ENCODE measurements at places on chromosomes 3 and 15. TPM values are rescaled to one million over a fixed set of nuclear protein-coding genes. Genes with fewer than 3 reads are reported as not detected.

DNA sequence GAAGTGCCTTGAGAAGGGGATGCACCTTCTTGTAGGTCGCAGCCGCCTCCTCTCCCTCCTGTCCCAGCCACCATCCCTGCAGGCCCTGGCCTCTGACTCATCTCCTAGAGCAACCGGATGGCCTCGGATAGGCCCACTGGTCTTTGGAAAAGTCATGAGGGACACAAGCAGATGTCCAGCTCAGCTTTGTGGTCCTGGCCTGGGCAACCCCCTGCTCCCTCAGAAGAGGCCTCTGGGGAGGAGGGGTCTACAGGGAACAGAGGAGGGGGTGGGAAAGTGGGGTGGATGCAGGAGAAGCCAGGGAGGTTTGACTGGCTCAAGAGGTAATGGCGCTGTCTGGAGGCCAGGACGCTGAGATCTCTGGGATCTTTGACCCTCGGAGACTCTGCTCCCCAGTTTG, 259.2 kb upstream of the TLE3 start:
- no peaks in the 10 kb centered on the region for H3K4me1 ChIP-seq
- H3K27ac ChIP-seq: no peak overlapping the region
- no peak overlapping the region for H3K4me3 ChIP-seq
- no peak for DNase-seq
- no peaks in the 10 kb centered on the region for H3K36me3 ChIP-seq
- H3K27me3 ChIP-seq: no peaks in the 10 kb centered on the region

Gene TRIM42
- not detected for total RNA-seq

Gene DZIP1L
- 10.3 TPM for total RNA-seq

- DNase-seq: no peak
- no peaks in the 10 kb centered on the region for H3K36me3 ChIP-seq
- no peaks in the 10 kb centered on the region for H3K27me3 ChIP-seq
- no peak overlapping the region for H3K4me3 ChIP-seq
These were observed 24.3 kb downstream of the SUSD5 start for GRCh38 chr3:33194303-33194702.

DNA sequence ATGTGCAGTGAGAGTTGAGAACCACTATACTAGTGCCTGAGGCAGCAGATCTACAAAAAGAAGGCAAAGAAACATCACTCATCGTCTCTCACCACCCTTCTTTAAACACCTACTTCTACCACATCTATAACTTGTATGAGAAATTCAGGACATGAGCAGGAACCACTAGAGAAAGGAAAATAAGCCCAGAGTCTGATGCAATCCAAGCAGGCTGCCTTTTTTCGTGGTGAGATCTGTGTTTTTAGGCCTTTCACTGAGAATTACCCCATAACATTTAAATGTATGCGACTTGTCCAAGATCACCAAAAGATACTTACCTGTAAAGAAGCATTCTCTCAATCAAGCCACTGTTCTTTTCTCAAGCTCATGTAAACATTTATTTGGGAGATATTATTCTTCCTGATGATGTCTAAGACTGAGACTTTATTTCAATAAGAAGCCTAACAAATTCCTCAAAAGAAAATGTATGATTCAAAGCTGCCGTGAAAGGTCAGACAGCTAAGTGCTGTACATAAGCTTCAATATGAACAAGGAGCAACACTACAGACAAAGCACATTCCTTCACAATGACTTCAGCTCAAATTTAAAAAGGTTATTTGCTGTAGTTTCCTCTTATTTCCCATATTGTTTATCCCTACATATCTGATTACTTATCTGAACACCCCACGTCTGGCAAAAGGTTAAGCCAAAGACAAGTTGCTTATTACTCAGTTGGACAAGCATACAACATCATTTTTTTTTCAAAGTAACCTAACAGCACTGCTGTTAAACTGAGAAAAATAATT, 16.5 kb downstream of the SPICE1 start:
- no peaks in the 10 kb centered on the region for H3K36me3 ChIP-seq
- no peak overlapping the region for H3K27ac ChIP-seq
- H3K4me1 ChIP-seq: no peaks in the 10 kb centered on the region

Gene MELTF
- 3.6 TPM for total RNA-seq

Gene CP
- total RNA-seq: 6.1 TPM

Gene KLHL40
- not detected for total RNA-seq

DNA sequence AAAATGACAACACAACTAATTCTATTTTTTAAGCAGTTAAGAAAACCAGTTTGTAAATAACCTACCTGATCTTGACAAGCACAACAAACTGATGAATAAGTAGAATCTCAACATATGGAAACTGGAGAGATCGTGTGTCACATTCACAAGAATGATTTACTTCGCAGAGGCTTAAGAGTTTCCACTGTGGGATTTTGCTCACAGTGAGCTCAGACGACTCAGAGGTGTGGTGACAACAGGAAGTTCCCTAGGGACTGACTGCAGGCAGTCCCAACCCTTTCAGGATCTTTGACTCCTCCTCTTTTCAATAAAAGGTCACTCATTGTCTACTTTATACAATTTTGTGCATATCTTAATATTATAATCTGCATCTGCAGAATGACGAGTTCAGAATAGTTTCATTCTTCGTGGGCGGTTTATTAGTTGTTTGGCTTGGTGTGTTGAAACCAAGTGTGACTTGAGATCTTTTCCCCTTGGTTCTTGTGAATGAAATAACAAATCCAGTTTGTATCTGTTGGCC, at the start of gene LIPH:
LIPH (minus strand) TSS at position 231 of the 520 bp plus-strand sequence; CDS start at position 114, 117 bp downstream.
- DNase-seq: no peak
- H3K27me3 ChIP-seq: no peaks in the 10 kb centered on the region
- H3K36me3 ChIP-seq: no peaks in the 10 kb centered on the region
- H3K4me1 ChIP-seq: peaks cover 9% of the 10 kb centered on the region
- no peak within 1 kb of the TSS for H3K27ac ChIP-seq

GRCh38 chr3:149792452-149793270, at the start of gene ANKUB1:
Gene ANKUB1, minus strand, starts transcription at chr3:149792554. Its CDS starts 188 bp downstream, at chr3:149792366.
- H3K36me3 ChIP-seq: no peaks in the 10 kb centered on the region
- H3K27ac ChIP-seq: no peak within 1 kb of the TSS
- H3K4me3 ChIP-seq: no peak within 1 kb of the TSS
- no peaks in the 10 kb centered on the region for H3K4me1 ChIP-seq

Gene PLCH1
- total RNA-seq: 0.52 TPM

- no peak for DNase-seq
- no peak overlapping the region for H3K27ac ChIP-seq
- H3K36me3 ChIP-seq: no peaks in the 10 kb centered on the region
- H3K4me3 ChIP-seq: no peak overlapping the region
- no peaks in the 10 kb centered on the region for H3K4me1 ChIP-seq
These were observed 75.9 kb downstream of the STRIT1 start for GRCh38 chr3:155217591-155217990.

- H3K27me3 ChIP-seq: no peaks in the 10 kb centered on the region
- H3K27ac ChIP-seq: peak overlapping the region; percentile 58
- DNase-seq: no peak
- no peak overlapping the region for H3K4me3 ChIP-seq
- peaks cover 21% of the 10 kb centered on the region for H3K4me1 ChIP-seq
- peaks cover 36% of the 10 kb centered on the region for H3K36me3 ChIP-seq
These were observed 10.3 kb downstream of the TM4SF1 start for GRCh38 chr3:149366941-149367840.

Gene GPR62
- 0.42 TPM for total RNA-seq

DNA sequence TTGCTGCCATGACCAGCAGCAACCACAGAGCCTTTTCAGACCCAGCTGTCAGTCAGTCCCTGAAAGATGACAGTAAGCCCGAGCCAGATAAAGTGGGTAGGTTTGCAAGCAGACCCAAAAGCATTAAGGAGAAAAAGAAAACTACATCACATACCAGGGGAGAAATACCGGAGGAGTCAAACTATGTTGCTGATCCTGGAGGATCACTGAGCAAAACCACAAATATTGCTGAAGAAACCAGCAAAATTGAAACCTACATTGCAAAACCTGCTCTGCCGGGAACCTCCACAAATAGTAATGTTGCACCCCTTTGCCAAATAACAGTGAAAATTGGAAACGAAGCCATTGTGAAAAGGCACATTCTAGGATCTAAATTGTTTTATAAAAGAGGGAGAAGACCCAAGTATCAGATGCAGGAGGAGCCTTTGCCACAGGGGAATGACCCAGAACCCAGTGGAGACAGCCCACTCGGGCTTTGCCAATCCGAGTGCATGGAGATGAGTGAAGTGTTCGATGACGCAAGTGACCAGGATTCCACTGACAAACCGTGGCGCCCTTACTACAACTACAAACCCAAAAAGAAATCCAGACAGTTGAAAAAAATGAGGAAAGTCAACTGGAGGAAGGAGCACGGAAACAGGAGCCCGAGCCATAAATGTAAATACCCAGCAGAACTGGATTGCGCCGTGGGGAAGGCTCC, 42.1 kb upstream of the RASA2 start:
- DNase-seq: no peak
- H3K27ac ChIP-seq: peak overlapping the region; percentile 86
- H3K4me1 ChIP-seq: peaks cover 57% of the 10 kb centered on the region

Gene CHP1
- total RNA-seq: 90.7 TPM

- H3K4me1 ChIP-seq: no peaks in the 10 kb centered on the region
- no peak overlapping the region for H3K4me3 ChIP-seq
- H3K27me3 ChIP-seq: no peaks in the 10 kb centered on the region
These were observed 326.4 kb upstream of the TRIM42 start for GRCh38 chr3:140351466-140351865.

DNA sequence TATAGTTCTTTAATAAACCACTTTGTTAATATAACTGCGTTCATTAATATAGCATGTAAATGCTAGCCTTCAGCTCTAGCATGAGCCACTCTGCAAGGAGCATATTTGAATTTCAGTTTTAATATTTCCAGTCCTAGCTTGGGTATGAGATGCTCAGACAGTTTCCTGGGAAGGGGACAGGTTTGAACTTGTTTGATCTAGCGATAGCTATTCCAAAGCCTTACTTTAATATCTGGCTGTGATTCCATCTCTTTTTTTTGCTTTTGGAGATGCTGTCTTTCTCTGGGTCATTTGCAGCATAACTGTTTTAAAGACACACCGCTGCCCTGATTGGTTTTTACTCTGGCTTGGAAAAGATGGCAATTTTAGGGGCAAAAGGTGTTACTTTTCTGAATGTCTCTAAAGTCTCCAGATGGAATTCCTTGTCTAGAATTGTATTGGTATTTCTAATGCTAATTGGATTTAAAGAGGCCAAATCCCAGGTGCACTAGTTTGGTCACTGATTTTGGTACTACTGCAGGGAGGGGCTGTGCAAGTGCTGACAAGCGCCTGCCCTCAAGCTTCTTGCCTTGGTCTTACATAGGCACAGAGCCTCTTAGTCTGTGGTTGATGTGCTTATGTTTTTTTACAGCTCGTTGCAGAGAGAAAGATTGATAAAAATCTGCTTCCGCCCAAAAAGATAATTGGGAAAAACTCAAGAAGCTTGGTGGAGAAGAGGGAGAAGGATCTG, 2.8 kb downstream of the NISCH start:
- H3K4me1 ChIP-seq: peaks cover 46% of the 10 kb centered on the region
- H3K4me3 ChIP-seq: no peak overlapping the region
- peaks cover 25% of the 10 kb centered on the region for H3K36me3 ChIP-seq
- no peak for DNase-seq
- no peak overlapping the region for H3K27ac ChIP-seq

Gene MORC1
- not detected for total RNA-seq

All from esophagus muscularis mucosa (tissue), 4 donors.